Right lung (tissue), 10 donors: ENCODE measurements at places on chromosomes 5 and 9. TPM values are rescaled to one million over a fixed set of nuclear protein-coding genes. Genes with fewer than 3 reads are reported as not detected.

The SHOC1 gene
- 0.43 TPM for polyA plus RNA-seq

The CCDC127 gene
- 11.6 TPM for polyA plus RNA-seq

The TAF1L gene
- 0.09 TPM for polyA plus RNA-seq

The FABP6 gene
- 7.3 TPM for polyA plus RNA-seq

The POU5F2 gene
- polyA plus RNA-seq: 0.03 TPM

The UBE2QL1 gene
- 0.21 TPM for polyA plus RNA-seq

The CDO1 gene
- 85.1 TPM for polyA plus RNA-seq

The CCDC180 gene
- 24.1 TPM for polyA plus RNA-seq

The NPR3 gene
- polyA plus RNA-seq: 37.2 TPM

The SLC6A19 gene
- not detected for polyA plus RNA-seq

The COL15A1 gene
- 8.7 TPM for polyA plus RNA-seq

DNA sequence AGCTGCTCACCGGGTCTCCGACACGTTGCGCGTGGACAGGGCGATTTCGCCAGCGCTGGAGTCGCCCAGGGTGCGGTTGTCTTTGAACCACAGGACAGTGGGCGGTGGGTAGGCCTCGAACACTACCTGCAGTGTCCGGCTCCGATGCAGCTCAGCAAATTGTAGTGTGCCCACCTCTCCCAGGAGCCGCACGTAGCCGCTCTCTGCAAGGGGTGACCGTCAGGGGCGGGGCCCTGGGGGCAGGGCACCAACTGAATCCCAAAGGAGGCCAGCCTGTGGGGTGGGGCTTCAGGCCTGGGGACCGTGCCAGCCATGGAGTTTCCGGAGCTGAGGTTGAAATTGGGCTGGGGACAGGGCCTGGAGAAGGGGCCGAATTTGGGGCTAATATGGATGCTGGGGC is 22.9 kb downstream of the PDGFRB start:
- no peak for DNase-seq

- no peak for DNase-seq
Observed at GRCh38 chr9:123434619-123435240, 78.7 kb downstream of the CRB2 start.

DNA sequence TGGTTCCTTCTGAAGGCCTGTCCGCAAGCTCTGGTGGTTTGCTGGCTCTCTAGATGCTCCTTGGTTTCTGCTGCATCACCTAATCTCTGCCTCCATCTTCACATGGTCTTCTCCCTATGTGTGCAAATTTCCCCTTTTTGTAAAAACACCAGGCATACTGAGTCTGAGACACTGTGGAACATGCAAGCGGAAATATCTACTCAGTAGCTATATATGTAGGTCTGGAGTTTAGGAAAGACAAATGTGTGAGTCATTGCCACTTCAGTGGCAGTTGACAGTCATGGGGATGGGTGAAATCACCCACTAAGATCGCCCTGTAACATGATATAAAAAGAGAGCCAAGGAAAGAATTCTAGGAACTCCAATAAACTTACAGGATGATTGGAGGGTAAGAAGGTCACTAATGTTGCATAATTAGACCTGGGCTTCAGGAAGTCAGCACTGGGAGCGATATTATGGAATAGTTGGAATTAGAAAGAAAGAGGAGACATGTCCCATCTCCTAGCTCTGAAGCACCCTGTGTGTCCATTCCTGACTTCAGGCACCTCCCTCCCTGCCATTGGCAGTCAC is 22.7 kb upstream of the UBLCP1 start:
- no peak for DNase-seq

- DNase-seq: no peak
Observed at GRCh38 chr5:98296426-98296825, 477.0 kb upstream of the RGMB start.

GRCh38 chr5:145365464-145365863 is 469.7 kb downstream of the PRELID2 start:
- no peak for DNase-seq

DNA sequence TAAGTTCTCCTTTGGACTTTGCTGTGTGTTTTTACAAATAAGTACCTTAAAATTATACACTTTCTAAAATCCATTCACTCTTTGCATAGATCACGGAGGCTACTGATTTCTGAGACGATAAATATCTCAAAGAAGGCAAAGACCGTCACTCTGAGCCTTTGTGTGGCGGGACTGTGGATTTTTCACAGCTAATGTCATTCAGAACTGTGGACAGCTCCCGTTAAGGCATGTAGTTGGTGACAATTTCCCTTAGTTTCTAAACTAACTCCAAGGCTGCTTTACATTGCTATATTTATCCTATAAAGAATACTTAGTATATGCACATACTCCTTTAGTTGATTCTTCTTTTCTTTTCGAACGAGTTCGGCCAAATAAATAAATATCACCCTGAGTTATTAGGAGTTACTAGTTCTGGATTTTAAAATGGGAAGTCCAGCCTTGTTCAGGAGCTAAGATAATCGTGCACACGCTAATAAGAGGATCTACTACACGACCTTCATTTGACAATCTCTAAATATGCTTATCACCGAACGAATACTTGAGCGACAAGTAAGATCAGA is 1.8 kb downstream of the HCN1 start:
- DNase-seq: no peak

- DNase-seq: no peak
Observed at GRCh38 chr9:85729882-85730281, 11.9 kb downstream of the AGTPBP1 start.

- no peak for DNase-seq
Observed at GRCh38 chr5:97553604-97554452, 370.8 kb upstream of the RIOK2 start.

DNA sequence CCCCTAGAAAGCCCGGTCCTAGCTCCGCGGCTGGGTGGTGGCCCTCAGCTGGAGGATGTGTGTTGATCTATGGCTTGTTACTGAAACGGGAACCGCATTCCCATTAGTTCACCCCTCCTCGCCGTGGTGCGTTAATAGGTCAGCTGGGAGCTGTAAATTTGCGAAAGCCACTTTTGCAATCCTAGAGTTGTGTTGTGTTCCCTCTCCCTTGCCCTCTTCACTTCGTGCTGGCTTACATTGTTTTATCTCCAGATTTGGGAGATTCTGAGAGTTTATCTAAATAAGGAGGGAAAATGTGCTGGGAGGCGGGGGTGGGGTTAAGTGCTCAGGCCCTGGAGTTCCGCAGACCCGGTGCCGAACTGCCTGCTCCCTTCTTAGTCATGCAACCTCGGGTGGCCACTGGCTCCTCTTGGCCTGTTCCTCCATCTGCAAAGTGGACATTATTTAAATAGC is 62.8 kb downstream of the HMCN2 start:
- DNase-seq: no peak

GRCh38 chr5:168159425-168159824 is 132.0 kb upstream of the WWC1 start:
- DNase-seq: no peak

DNA sequence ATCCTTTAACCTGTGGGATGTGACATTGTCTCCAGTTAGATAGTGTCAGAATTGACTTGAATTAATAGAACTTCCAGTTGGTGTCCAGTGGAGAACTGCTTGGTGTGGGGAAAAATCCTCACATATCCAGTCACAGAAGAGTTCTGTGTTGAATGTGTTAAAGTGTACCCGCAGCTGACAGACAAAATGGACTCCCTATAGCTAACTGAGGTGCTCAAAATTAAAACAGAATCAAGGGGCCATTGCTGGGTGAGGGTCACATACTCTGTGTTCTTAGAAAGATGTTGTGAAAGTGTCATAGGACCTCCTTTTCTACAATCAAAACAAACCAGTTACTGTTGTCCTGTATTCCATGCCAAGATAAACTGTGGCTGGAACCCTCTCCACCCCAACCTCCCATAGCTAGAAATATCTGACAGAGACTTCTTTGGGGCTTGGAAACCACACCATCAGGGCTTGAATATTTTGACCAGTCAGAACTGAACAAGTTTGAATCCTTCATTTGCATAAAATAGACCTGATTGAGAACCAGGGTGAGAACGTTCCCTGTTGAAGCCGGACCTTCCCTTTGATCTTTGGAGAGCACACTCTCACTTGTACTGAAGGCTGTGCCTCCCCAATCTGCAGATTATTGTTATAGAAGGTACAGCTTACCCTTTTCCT is 164.0 kb upstream of the ZNF608 start:
- DNase-seq: no peak

- peak; percentile 68 for DNase-seq
Observed at GRCh38 chr9:128007566-128008138, 26.9 kb upstream of the EEIG1 start.

- DNase-seq: no peak
Observed at GRCh38 chr5:139402561-139403158, 1.2 kb downstream of the SPATA24 start.

DNA sequence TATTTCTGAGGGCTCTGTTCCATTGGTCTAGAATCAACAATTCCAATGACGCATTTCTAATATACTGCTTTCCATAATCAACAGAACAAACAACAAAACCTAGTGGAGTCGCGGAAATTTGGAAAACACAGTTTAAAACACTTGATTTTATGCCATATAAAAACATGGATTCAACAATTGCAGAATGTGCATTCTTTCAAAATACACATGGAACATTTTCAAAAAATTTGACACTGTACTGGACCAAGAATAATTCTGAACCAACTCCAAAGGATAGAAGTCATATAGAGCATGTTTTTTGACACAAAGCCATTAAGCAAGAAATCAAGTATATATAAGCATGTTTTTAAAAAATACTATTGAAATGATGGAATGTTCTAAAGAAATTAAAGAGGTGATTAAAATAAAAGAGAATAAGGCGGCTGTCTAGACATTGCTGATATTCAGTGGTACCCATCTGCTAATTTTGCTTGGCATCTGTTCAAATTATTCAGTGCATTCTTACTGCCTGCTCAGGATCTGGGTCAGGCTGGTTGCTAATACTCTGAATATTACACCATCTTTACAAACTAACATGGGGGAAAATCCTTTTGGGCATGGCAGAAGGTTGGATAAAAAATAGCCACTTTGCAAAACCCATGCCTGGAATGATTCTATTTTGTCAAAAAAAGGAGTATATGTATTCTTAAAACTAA is 221.3 kb downstream of the NPR3 start:
- peak; percentile 40 for DNase-seq

DNA sequence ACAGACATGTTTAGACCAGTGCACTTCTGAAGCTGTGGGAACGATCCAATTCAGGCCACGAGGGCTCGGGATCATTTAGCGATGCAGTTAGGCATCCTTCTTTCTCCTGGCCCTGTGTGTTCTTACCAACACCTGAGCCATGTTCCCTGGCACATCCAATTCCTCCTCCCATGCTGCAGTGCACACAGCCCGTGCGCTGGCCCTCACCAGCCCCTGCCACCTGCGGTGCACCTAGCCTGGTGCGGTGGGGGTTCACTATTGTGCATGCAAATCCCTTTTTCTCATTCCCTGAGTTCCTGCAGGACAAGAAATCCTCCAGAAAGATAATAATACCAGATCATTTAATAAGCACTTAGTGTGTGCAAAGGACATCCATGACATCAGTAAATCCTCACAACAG is 53.5 kb downstream of the NEURL1B start:
- no peak for DNase-seq

GRCh38 chr9:129898185-129898584 is 62.9 kb downstream of the USP20 start:
- DNase-seq: no peak

GRCh38 chr5:16450163-16450562 is 15.4 kb downstream of the ZNF622 start:
- no peak for DNase-seq

DNA sequence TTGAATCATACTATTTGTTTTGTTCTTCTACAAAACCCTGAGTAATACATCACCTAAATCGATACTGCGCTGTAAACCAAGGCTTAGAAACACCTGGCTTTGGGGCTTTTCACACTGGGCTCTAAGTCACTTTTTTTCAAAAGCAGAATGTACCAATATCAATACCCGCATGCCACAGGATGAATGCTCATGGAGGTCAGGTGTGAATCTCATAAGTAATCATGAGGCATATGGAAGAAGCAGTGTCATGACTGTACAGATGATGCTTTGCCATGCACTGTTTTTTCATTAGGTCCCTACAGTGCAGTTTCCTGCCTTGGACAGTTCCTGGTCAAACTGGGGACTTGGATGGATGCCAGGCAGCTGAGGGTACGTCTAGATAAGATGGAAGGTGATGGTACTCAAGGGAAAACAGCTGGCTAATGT is 49.0 kb upstream of the ATG10 start:
- DNase-seq: no peak

- no peak for DNase-seq
Observed at GRCh38 chr5:179308563-179309382, 36.5 kb downstream of the ADAMTS2 start.

DNA sequence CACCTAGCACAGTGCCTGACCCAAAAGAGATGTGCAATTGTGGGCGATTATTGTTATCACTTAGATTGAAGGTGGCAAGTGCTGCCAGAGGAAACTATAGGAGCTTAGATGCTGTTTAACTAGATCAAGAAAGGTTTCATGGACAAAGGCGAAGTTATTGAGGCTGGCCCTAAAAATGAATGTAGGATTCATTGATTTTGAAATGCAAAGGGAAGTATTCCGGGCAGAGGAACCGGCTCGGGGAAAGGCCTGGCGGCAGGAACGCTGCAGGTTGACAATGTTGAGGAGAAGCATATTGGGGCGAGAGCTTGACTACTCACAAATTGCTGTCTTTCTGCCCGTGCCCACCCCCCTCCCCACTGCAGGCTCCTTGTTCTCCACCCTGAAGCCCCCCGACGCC is 37.4 kb upstream of the TTC1 start:
- no peak for DNase-seq

DNA sequence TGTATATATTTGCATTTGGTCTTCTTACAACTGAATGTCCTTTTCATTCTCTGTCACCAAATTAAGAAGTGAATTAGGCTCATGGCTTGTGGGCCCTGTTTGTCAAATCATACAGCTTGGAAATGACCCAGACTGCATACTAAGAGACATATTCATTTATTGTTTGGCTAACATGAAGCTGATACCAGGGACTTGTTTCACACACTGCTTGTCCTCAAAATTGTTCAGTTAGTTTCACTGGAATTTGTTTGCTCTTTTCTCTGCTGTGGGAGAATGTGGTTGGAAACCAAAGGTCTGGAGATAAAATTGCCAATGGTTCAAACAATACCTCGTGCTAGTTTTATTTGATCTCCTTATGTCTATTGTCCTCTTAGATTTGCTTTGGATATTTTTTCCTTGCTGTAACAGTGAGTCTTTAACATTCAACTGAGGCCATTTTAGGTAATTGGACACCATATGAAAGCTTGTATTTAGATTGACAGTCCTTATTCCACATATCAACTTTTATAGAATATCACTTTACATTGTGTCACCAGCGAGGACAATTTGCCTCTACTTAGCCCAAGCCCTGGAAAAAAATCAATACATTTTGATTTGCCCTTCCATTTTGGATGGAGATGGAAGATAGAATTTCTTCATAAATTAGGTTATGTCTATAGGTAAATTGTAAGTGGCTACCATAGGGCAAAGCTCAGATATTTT is 144.3 kb upstream of the MTAP start:
- DNase-seq: no peak
